ENCODE measurements at places on chromosomes 2 and 18.

GRCh38 chr2:9574331-9574730, 18.7 kb upstream of the ADAM17 start:
- DNase-seq: no peak

DNA sequence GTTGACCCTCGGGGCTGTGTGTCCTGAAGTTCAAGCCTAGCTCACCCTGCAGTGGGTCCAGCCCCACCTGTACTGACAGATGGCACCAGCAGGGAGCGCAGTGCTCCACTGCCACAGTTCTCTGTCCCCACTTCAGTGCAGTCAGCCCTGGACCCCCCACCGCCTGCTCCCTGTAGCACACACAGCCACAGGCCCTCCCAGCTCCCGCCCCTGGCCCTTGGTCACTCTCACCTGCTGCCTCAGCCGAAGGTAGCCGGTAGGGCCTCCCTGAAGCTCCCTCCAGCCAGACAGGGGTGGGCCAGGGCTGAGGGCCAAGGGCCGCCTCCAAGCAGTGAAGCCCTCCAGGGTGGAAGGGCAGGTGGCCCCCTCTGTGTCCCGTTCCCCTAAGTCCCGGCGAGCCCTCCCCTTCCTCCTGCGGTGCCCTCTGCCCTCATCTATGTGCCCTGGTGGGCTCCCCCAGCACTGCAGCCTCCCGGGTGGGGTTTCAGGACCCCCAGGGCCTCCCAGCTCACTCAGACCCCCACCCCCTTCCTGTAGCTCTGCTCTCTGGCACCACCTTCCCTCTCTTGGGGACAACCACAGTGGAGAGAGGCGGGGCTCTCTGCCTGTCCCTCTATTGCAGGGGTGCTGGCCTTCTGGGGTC, 10.8 kb upstream of the ALPP start:
- DNase-seq: no peak

DNA sequence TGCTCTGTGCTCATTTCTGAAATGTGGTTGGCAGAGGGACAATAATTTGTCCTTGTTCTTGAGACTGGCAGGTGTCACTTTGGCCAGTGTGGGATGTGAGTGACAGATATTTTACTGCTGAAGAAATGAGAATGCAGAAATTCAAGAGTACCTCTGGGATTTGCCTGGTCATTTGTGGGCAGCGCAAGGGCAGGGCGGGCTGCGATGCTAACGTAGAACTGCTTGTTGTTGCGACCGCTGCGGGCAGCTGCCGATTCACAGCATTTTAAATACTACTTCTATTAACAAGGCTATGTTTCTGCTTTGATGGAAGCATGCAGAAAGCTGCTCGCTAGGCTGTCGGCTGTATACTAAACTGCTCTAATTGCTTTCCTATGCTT, 268.6 kb downstream of the FIGN start:
- DNase-seq: no peak

DNA sequence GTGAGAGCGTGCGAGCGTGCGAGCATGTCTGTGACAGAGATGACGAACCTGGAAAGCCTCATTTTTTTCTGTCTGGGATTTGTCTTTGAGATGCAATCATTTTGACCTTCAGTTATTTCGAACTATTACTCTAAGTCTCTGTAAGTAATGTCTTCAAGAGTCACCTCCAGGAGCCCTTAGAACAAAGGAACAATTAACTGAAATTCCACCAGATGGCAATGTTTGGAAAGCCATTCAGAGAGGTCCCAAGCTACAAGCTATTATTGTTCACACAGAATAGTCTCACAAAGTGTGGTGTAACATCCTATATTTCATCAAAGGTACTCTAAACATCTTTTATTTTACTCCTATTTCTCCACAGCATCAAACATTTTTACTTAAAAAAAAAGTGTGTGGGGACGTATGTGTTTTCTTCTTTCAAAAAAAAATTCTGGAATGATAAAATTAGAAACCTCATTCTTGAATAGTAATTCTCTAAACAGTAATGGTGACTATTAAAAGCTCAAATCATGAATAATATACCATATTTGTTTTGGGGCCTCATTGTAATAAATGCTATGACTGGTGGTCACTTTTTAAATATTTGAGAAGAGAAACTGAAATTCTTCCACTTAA, 35.1 kb upstream of the MAPRE2 start:
- peak; percentile 42 for DNase-seq

DNA sequence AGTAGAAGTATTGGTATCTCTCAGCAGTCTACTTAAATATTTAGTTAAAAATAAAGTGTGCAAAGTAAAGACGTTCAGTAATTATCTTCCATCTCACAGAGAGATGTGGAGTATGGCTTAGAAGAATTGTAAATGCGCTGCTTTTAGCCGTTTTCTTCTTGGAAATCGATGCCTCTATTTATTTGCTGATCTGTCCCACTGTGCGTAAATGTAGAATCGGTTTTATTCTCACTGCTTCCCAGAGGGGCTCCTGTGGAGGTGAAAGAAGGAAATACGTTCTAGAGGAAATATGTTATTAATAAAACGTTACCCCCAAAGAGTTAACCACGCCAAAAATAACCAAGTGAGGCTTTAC, 1.9 kb downstream of the NPAS2 start:
- no peak for DNase-seq

Data from NCI-H774 (cell line).